OCI-M1 (cell line): ENCODE measurements at places on chromosomes 11 and 22.

- no peak for DNase-seq
Observed at GRCh38 chr11:65849771-65850216, 8.2 kb downstream of the CFL1 start.

GRCh38 chr11:112345166-112345565 lies 84.5 kb upstream of the PLET1 start:
- DNase-seq: no peak

DNA sequence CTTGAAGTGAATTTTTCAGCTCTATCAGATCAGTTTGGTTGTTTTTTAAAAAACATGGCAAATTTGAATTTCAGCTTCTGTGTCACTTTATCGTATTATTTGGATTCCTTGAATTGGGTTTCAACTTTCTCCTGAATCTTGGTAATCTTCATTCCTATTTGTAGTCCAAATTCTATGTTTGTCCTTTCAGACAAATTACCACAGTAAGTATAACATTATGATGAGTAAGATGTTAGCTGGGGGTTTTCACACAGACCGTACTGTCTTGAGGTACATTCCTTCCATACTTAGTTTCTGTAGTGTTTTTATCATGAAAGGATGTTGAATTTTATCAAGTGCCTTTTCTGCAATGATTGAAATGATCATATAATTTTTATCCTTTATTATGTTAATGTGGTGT lies 28.0 kb downstream of the OR5B17 start:
- no peak for DNase-seq

DNA sequence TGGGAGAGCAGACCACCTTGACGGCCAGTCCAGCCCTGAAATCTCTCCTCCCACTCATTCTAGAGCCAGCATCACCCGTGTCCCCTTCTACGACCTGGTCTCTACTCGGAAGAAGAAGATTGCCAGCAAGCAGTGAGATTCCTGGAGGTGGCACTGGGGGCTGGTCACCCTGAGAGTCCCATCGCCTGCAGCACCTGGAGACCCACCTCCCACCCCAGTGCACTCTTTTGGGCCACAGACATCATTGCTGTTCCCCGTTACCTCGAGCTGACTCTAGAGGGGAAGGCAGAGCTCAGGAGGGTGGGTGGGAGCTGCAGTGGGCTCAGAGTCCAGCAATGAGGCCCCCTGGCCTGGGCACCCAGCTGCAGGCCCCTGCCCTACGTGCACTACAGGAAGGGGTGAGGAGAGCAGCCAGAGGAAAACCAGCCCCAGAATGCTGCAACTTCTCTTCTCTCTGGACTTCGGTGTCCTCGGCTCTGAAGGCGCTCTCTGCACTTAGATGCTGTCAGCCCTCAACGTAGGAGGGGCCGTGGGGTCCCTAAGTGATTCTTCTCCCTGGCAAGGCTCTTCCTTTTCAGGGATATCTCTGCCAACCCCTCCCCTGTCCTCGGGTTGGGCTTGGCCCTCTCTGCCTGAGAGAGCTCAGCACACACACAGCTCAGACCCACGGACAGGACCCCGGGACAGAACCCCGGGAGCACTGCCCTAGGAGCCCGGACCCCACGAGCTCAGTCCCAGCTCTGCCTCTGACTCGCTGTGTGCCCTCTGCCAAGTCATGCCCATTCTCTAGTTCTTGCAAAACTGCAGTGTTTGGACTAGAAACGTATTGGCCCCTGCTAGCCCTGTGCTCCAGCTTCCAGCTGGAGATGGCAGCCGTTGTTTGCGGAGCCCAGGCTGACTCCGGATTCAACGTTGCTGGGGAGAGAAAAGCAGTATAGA lies 31.3 kb downstream of the CYTH4 start:
- no peak for DNase-seq

- no peak for DNase-seq
Observed at GRCh38 chr22:28585324-28585723, 94.3 kb downstream of the TTC28 start.

DNA sequence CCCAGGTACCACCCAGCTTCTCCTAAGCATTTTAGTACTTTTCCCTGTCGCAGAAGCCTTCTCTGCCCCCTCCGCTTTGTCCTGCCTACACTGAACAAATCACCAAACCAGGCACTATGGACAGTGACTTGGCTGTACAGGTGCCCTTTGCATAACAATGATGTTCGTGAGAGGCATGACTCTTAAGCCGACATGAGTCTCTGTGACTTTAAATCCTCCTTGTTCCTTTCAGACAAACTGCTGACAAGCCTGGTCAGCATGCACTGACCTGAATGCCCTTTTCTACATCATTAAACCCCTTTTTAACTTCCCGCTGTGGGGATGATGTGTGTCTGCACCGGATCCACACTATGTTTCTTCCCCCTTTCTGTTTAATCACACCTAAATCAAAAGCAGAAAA lies 16.6 kb downstream of the CAVIN3 start:
- DNase-seq: no peak

GRCh38 chr11:114167771-114168448 lies 108.4 kb downstream of the ZBTB16 start:
- no peak for DNase-seq

DNA sequence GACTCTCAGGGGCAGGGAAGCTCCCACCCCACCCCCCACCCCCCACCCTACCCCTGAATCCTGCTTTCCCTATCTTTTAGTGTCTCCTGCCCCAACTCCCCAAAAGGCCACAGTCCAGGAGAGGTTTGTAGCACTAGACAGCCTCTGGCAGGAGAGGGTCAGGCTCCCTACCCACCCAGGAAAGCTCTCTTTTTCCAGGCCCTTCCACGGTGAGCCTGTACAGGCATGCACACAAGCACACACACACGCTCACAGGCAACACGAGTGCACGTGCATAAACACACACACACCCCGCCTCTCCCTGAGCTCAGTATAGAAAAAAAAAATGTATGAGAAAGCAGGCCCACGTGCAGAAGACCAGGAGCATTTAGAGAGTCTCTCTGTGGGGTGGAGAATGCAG lies 414.0 kb downstream of the MN1 start:
- no peak for DNase-seq

DNA sequence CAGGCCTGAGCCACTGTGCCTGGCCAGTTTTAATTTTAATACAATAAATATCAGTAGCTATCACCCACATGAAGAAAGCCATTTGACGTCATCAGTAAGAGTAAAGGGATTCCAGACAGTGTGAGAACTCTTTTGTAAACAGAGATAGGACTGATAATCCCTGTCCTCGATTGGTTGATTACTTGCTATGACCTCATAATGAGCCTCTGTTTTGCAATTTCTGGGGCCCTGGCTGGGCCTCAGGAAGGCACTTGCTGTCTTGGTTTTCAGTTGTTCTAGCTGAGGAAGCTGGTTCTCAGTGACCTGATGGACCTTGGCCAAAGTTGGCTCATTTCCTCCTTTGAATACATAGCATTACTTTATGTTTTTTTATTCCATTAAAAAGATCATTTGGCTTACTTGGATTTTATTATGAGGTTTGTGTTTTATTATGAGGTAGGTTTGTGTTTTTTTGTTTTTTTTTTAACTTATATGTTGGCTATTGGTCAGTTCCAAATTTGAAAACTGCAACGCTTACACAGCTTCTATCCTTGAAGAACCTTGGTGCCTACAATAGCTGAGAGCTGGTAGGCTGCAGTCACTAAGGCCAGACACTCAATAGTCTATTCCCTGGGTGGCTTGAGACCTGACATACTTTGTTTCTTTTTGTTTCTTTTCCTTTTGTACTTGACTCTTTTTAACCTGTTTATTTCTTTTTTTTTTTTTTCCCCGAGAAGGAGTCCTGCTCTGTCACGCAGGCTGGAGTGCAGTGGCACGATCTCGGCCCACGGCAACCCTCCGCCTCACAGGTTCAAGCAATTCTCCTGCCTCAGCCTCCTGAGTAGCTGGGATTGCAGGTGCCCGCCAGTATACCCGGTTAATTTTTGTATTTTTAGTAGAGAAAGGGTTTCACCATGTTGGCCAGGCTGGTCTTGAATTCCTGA lies 20.0 kb downstream of the MARK2 start:
- peak; percentile 70 for DNase-seq

DNA sequence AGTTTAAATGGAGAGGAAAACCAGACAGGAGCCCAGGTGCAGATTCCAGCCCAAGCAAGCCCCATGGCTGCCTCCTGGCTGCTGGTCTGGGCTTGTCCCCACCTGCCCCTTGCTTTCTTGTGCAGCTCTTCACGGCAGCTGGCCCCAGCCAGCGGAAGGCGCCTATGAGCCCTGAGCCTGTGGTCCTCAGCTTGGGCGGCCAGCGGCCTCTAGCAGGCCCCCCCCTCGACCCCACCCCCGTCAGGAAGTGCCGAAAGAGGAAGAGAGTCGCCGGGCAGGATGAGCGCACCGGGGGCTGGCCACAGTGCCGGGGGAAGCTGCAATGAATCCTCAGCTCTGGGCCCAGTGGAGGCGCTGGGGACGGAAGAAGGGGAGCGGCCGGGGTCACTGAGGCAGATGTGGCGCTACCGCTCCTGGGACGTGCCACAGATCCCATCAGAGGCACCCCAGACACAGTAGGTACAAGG lies 2.1 kb upstream of the DGKZ start:
- DNase-seq: peak; percentile 69

DNA sequence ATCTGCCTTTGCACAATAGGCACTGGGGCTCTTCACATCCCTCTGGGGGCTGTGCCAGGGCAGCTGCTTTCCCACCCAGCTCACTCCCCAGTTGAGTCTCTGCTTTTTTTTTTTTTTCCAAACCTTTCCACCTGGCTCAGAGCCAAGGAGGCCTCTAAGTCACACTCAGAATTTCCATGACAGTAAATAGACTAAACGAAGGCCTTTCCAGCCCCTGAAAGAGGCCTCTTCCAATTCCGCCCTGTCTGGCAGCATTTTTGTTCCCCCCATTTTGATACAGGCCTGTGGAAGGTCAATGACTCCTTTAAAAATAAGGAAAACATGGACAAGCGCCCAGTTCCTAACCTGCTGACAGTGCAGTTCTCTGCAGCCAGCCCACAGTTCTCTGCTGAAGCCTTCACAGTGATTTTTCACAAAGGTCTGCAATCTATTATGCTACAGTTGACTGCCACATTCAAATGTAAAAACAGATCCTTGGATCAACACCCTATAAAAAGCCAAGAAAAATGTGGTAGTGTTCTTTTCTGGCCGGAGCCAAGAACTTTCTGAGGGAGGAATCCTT lies 107.5 kb upstream of the SESN3 start:
- DNase-seq: peak; percentile 8

DNA sequence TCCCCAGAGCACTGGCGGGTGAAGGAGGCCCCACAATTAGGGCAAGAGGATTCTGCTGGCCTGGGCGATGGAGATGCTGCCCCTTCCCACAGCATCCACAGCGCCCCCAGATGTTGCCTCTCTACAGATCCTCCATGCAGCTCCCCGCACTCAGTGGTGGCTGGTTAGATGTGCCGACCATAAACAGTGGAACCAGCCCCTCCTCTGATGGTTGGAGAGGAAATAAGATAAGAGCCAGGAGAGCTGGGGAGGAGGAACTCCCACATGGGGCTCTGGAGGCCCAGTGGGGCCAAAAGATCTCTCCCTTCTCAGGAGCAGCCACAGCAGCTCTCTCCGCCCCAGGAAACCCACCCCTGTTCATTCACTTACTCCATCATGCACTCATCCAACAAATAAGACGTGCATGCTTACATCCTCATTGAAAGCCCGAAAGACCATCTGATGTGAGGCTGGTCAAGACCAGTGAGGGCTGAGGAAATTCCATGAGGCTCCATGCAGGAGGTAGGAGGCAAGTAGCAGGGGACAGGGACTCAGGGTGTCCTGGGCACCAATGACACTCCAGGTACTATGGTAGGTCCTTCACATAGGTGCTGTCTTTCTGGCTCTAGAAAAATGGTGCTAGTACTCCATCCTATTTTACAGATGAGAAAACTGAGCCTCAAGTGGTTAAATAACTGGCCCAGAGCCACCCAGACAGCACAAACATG lies 1.5 kb downstream of the PTGDR2 start:
- DNase-seq: peak; percentile 82

DNA sequence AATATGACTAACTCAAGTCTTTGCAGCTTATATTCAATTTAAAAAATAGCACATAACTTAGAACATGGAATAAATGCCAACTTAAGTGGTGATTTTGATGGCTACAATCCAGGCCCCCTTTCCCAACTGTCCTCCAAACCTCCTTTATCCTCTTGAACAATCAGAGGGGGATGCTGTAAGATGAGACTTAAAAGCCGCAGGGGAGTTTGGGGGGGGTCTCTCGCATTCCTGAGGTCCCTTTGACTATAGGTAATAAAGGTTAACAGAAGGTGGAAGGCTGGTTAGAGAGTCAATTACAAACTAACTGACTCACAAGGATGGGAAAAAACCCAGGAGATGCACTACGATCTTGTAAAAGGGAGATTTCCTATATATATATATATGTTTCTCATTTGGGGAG lies 101.8 kb downstream of the KIRREL3 start:
- DNase-seq: no peak

- DNase-seq: no peak
Observed at GRCh38 chr11:109140857-109141515, 281.0 kb upstream of the C11orf87 start.

DNA sequence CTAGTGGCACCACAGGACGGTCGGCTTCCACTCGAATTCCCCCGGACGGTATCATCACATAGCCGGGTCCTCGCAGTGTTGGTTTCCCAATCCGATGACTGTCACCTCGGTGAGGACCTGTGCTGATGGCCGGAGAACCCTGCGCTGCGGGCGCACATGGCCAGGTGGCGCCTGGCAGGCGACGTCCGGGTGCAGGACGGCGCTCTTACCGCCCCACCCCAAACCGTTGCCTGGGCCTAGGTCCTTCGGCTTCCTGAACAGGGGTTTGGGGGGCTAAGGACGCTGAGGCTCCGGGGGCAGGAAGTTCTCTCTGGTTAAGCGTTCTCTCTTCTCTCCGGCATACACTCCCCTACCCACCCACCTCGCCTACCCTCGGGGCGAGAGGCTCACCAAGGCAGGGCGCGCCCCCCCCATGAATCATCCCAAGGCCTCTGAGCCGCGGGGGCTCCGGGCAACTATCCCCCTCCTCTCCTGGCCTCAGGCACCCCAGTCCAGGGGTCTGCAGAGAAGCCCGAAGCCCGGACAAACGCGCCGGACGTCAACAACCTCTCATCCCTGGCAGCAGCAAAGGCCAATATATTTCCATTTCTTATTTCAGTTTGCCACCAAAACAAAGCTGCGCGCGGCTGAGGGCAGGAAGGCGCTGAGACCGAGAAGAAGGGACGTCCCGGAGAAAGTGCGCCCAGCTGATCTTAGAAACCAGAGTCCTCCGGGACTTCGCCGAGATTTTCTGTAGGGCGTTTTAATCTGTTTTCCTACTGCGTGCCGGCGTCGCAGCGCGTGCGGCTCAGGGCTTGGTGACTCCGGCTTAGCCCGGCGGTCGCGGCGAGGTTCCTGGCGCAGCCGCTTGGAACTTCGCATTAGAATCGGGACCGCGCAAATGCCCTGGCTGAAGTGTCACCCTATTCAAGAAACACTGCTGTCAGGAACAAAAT lies 5.6 kb downstream of the ALX4 start:
- peak; percentile 15 for DNase-seq

DNA sequence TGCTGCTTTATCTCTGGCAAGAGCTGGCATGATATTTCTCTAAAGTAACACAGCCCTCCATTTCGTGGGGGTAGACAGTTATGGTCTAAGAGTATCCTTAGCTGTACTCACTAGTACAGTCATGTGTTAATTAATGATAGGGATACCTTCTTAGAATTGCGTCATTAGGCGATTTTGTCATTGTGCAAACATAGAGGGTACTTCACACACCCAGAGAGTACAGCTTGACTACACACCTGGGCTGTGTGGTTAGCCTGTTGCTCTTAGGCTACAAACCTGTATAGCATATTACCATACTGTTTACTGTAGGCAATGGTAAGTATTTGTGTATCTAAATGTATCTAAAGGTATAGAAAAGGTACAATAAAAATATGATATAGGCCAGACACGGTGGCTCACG lies 17.0 kb downstream of the XRCC6 start:
- no peak for DNase-seq
